ENCODE measurements at places on chromosomes 1 and 21. TPM values are rescaled to one million over a fixed set of nuclear protein-coding genes. Genes with fewer than 3 reads are reported as not detected.

- no peak for DNase-seq
Measured at GRCh38 chr1:185427264-185427663, 110.2 kb upstream of the IVNS1ABP start.

- no peak for DNase-seq
Measured at GRCh38 chr1:172946814-172947507, 103.8 kb downstream of the TNFSF18 start.

DNA sequence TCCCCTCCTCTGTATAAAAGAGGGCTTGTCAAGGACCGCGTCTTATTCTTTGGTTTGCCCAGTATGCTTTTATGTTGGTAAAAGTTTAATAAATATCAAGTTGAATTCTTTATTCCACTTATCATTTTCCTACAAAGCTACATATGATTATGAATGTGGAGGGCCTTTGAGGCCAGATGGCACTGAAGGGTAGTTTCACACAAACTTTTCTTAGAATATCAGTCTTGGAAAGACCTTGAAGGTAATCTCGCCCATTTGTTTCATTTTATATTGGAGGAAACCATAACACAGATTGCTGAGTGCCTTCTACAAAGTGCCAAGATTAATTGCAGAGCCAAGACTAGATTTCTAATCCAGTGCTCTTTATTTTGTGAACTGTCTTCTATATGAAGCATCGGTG is 5.8 kb upstream of the FUBP1 start:
- no peak for DNase-seq

GRCh38 chr21:30733026-30733425 is 14.0 kb downstream of the KRTAP21-2 start:
- no peak for DNase-seq

DNA sequence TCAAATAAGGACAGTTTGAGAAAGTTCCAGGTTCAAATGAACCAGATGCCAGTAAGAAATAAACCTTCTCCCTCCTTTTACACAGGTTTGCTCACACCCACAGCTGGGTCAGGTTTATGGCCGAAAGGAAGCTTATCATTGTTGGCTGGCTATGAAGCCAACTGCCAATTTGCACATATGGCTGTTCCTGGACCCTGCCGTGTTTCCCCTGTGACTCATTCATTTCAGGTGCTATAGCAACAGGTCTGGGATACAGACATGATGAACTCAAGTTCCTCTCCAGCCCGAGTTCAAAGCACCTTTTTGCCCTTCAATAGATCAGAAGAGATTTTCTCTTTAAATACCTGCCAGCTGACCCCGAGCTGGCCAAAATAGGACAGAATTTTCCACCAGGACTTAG is 134.4 kb upstream of the SMYD2 start:
- no peak for DNase-seq

DNA sequence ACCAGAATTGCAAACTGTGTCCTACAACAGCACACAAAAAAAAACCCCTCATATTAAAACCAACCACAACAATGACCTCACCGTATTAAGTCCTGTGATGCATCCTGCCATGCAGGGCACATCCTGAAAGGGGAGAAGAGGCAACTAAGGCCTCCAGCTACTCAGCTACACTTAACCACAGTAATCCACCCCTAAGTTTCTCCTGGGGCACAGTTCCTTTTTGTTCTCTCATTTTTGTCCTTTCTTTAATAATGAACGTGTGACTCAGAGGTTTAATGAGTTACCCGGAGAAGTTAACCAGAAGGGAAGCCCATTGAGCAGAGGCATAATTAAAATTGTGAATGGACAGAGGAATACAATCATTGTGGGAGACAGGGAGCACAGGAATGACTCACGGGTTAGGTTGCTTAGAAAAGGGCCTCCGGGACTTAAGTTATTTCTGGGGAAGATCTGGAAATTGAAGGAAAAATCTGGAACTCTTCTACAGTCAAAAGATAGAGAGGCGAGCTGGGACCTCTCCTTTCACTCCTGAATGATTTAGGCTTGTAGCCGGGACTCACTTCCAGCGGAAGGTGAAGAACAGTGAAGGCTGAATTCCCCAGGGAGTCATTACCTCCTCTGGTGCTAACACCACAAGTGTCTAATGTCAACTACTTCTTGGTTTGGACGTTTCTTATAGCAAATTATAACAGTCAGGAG is 36.9 kb upstream of the HIVEP3 start:
- peak; percentile 27 for DNase-seq

DNA sequence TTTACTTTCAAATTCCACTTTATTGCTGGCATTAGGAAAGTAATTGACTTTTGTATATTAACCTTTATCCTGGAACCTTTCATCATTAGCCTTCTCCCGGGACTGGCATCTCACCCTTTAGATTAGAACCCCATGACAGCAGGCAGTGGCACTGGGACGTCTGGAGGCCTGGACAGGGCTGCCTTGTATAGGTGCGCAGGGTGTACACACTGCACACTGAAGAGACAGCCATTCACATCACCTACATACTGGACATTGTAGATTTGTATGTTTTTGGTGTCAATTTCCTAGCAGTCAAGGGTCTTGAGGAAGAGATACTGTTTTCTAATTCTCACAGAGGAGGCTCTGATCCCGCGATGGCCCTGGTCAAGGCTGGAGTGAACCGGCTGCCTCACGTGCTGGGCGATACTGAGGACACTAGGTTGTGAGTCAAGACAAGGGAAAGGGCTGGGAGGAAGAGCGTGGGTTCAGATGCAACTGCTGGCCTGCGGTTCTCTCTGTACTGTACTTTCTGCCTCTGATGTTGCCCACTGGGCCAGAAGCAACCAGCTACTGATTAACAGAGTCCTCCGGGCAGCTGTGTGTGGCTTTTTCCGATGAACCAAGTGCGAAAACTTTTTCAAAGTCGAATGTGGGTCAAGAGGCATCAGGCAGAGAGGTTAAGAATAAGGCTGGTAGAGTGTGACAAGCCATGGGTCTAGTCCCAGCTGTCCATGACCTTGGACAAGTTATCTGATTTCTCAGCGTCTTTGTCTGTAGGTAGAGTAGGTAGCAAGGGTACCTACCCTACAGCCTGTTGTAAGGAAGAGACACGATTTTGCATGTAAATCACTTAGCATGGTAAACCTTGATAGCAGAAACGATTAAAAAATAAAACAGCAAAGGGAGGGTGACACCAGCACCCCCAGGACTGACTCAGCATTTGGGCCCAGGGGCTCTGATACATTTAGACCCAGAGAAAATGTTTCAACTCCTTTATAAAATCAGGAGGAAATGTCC is 38.2 kb upstream of the SLC25A33 start:
- DNase-seq, result peak; percentile 48

- no peak for DNase-seq
Measured at GRCh38 chr1:64923294-64923718, 43.0 kb downstream of the JAK1 start.

DNA sequence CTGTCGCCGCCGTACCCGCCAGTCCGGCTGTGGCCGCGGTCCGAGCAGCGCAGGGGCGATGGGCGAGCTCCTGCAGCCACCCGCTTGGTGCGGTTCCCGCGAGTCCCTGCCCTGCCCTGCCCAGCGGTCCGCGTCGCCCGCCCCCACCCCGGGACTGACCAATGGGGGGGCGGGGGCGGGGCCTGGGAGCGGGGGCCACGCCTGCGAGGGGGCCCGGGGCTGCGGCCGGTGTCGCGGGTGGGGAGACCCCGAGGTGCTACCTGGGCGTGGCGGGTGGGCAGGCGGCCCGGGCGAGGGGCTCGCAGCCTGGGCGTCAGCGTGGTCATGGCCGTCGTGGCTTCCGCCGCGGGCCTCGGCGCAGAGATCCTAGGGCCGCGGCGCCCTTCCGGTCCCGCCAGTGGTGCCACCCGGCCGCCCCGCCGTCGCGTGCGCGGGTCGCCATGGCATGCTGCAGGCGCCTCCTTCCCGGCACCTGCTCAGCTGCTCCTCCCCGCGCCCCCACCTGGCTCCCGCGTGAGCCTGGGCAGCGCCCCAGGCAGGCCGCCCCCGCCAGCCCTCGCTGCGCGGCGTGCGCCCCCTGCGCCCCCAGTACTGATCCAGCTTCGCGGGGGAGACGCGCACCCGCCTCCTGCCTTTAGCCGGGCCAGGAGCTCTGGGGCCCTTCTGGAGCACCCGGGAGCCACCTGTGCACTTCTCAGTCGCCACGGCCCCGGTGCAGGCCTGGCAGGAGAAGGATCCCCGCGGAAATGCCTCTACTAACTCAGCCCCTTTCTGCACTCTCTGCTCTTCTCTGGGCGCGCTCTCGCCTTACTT is at the start of gene BMP8B:
BMP8B (minus strand) TSS at position 108 of the 813 bp plus-strand sequence. CDS start 380 bp downstream, outside the sequence.
- DNase-seq, result no peak

DNA sequence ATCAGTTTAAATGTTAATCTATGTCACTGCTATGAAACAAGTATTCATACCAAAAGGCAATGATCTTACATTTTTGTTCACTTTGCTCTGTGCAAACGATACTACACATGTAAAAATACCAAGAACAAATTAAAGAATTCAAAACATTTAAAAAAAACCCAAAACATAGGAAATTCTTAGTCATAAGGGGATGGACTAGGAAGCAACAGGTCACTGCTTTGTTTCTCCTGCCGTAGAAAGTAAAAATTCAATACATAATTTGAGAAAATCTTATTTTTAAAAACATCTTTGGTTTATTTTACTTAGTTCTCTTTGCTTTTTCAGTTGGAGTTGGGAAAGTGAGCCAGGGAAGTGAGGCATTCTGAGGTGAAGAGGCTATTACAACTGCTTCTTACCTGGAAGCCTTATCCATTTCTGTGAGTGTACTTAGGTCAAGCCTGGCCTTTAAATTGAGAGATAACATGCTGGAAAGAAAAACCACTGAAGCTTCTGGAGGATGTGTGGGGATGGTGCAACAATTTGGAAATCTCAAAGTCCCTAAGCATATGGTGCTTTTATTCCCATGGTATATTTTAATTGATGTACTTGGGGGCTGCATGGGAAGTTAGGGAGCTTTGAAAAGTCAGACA is 183.5 kb downstream of the CDC42BPA start:
- DNase-seq, result no peak

GRCh38 chr1:213687832-213688231 is 299.9 kb upstream of the PROX1 start:
- peak; percentile 12 for DNase-seq

DNA sequence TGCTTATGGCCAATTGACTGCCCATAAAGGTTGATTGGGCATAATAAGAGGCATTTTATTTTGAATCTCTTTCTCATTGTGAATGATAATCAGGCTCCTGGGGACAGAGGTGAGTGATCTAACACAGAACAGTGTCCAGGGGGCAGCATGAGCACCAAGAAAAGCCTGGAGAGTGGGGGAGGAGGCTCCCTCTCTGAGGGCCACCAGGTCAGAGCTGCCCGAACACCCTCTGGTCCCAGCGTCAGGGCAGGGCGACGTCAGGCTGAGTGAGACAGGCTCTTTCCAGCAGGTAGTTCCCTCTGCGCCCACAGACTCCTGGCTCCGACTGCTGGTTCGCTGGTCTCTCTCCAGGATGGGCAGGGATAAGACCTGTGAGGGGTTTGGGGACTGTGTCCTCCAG is 250.2 kb upstream of the C1orf174 start:
- DNase-seq, result no peak

DNA sequence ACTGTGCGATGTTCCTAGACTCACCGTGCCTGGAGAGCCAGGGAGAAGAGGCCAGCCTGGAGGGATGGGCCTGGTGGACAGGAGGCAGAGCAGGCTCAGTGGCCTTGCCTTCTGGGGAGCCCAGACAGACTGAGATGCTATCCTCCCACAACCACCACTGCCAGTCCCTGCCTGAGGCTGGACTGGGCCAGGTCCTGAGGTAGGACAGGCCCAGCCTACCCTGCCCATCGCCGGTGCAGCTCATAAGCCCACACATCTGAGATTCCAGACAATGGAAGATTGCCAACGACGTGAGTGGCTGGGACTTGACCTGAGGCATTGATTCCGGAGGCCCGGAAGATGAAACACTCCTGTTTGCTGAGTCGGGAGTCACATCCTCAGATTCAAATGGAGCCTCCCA is 5.8 kb downstream of the CLEC20A start:
- DNase-seq, result no peak

- no peak for DNase-seq
Measured at GRCh38 chr1:109794319-109795132, 30.8 kb upstream of the EPS8L3 start.

GRCh38 chr1:241142493-241142892 is 214.5 kb downstream of the RGS7 start:
- DNase-seq, result no peak

DNA sequence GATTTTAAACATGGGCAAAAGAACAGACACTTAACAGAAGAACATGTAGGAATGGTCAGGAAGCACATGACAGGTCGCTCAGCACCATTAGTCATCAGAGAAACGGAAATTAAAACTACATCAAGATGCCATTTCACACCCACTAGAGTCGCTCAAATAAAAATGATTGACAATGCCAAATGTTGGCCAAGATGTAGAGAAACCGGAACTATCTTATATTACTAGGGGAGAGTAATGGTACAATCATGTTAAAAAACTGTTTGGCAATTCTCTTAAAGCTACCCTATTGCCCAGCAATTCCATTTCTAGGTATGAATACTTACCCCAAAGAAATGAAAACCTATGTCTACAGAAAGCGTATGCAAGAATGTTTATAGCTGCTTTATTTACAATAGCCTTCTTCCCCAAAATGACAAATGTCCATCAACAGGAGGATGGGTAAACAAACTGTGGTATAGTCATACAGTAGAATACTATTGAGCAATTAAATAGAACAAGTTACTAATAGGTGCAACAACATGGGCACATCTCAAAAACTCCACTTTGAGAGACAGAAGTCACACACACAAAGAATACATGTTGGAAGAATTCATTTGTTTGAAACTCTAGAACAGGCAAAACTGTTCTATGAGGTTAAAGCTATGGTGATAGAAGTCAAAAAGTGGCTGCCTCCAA is 92.8 kb downstream of the ETS2 start:
- no peak for DNase-seq

DNA sequence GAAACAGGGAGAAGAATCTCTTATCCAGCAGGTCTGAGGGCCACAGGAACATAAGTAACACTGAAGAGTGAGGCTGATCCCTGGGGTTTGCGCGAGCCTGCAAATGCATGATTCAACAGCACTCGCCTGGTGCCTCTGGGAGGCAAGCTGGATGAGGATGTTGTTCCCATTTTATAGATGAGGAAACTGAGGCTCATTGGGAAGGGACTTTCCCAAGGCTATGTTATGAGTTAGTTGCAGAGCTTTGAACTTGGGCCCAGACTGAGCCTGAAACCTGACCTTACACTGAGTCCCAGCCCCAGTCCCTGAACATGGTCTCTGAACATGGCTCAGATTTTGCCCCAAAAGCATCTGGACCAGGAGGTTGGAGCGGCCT is 27.7 kb upstream of the POU3F1 start:
- no peak for DNase-seq

GRCh38 chr1:33322870-33323585 is 2.1 kb upstream of the A3GALT2 start:
- DNase-seq, result no peak

DNA sequence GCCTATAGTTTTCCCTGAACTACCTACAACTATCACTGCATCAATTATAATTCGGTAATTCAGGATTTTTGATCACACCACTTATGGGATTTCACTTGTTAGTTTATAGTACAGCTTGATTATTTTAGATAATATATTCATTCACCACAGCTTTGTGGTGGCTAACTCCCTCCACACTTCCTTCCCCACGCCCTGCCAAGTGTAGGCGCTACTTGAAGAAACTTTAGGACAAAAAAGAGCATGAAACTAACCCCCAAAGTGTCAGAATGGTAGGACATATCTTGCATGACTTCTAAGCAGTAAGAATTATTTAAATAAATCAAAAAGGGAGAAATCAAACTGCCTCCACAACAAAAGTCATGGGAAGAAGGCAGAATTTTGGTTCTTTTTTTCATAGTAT is 70.1 kb downstream of the LHX9 start:
- DNase-seq, result no peak

- DNase-seq, result no peak
Measured at GRCh38 chr21:17779980-17780379, 39.2 kb downstream of the C21orf91 start.

NTNG1 gene
- 24.9 TPM for polyA plus RNA-seq

MSH4 gene
- 0.79 TPM for polyA plus RNA-seq

CFAP141 gene
- not detected for polyA plus RNA-seq
